ENCODE measurements at places on chromosomes 11 and 22. TPM values are rescaled to one million over a fixed set of nuclear protein-coding genes. Genes with fewer than 3 reads are reported as not detected.

The MYOD1 gene
- not detected for total RNA-seq

The OR52E8 gene
- not detected for total RNA-seq

The ABTB2 gene
- total RNA-seq = 0.29 TPM

The P4HA3 gene
- not detected for total RNA-seq

The LGR4 gene
- 5.8 TPM for total RNA-seq

The HBE1 gene
- total RNA-seq = 2,119 TPM

The HEPHL1 gene
- total RNA-seq = not detected
